ENCODE measurements at places on chromosomes 6 and 20. TPM values are rescaled to one million over a fixed set of nuclear protein-coding genes. Genes with fewer than 3 reads are reported as not detected.
A peak's percentile ranks its signal among the peaks of the same experiment; 100 is the strongest.

HEY2 gene
- total RNA-seq = 17.7 TPM

PGK2 gene
- total RNA-seq = not detected

GRCh38 chr6:30326526-30327231, at the start of gene TRIM39:
Gene TRIM39 (plus strand): TSS chr6:30326927. CDS start chr6:30329318, 2,391 bp downstream.
- DNase-seq = peak; percentile 89

- no peak for DNase-seq
These were observed 76.7 kb downstream of the RNF182 start for GRCh38 chr6:14001329-14002012.

RSPO3 gene
- not detected for total RNA-seq

MLIP gene
- total RNA-seq = not detected

HLA-DOA gene
- 23.7 TPM for total RNA-seq

DNA sequence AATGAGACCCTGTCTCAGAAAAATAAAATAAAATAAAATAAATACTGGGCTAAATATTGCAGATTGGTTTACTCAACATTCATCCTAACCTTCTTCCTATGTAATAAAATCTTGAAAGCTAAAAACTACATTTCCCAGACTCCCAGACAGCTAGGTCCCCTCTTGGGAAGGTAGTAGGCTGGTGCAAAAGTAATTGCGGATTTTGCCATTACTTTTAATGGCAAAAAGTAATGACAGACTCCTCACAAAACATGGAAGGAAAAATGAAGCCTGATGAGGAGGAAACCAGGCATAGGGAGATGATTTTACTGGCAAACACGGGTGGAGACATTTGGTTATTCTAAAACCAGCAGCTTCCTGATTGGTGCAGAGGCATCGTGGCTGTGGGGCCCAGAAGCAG, 70.6 kb upstream of the E2F3 start:
- no peak for DNase-seq

MAS1 gene
- not detected for total RNA-seq

- no peak for DNase-seq
These were observed 40.4 kb upstream of the DUSP22 start for GRCh38 chr6:251920-252319.

- no peak for DNase-seq
These were observed 54.3 kb downstream of the UBR2 start for GRCh38 chr6:42618105-42618504.

HLA-DRA gene
- 4.1 TPM for total RNA-seq

- DNase-seq = no peak
These were observed 104.4 kb upstream of the BMP2 start for GRCh38 chr20:6663104-6663503.

DNA sequence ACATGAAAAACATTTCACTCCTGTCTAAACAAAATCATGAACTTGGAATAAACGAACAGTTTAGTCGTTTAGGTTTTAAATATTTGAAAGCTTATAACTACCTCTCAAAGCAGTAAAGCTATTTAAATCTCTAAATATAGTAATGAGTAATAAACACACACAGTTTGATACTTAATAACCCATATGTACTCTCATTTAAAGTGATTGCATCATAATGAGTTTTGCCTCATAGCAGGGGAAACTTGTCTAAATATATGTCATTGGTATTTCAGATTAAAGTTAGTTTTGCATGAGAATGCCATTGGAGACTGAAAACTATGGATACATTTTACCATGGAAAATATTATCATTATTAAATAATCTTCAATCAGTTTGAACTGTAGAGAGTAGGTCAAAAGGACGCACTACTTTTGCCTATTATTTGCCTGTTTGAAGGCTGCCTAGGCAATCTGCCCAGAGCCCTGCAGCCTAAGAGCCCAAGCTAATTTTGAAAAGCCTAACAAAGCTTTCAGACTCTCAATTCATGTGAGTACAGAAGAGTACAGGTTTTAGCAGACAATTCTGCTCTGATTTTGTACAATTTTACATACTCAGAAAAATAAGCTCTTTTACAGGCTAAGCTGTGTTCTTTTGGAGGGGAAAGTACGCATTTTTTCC, 632.8 kb downstream of the HACE1 start:
- DNase-seq = no peak

DNA sequence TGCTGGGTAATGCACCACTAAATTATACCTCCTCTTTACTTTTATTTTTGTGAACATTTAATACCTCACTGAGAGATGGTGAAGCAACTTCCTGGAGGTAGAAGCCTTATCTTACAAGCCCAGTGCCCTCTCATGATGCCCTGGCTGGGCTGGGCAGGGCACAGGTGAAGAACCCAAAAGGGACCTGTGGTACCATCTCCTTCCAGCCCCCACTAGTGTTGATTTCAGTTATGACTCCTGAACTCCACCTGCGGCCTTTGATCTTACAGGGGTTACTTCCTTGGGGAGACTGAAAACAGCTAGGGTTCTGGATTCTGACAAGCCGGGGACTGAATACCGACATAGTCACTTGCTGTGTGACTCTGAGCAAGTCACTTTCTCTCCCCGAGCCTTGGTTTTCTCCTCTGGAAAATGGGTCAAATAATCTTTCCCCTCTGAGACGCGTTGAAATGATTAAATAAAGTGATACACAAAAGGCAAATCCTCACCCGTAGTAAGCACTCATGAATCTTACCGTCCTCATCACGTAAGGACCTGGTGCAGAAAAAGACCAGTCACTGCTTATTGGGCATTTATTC, 1.2 kb downstream of the SLC13A3 start:
- DNase-seq = no peak

DNA sequence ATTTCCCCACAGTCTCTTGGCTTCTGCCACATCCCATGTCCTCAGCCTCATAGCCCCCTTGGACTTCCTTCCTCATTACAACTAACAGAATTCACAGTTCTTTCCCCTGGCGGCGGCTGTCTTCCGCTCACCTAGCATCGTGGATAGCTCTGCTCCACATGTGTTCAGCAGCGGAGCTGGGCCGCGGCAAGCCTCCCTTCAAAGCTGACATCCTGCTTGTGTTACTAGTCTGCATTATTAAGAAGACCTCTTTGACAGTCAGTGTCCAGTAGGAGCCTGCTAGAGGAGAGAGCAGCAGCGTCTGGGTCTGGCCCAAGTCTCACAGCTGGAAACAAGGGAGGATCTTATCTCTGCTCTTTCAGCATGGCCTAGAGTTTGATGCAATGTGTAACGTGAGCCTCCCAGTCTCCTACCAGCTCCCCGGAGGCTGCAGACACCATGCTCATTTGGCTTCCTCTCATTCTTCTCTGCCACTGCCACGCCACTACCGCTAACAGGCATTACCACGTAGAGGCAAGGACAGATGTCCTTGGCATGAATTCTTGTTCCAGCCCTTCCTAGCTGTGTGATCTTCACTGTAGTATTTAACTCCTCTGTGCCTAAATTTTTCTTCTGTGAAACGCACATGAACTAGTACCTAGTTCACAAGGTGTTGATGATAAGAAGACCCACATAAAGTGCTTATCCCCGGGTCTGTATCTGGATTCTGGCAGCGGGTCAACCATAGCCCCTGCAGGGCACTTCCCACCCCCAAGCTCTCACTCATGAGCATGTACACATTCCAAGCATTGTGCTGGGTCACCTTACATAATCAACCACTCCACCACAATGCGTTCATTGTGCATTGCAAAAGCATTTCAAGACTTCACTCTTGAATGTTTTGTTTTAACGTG, 107.1 kb upstream of the BACH2 start:
- DNase-seq = peak; percentile 54

RBL1 gene
- total RNA-seq = 13.3 TPM

DNA sequence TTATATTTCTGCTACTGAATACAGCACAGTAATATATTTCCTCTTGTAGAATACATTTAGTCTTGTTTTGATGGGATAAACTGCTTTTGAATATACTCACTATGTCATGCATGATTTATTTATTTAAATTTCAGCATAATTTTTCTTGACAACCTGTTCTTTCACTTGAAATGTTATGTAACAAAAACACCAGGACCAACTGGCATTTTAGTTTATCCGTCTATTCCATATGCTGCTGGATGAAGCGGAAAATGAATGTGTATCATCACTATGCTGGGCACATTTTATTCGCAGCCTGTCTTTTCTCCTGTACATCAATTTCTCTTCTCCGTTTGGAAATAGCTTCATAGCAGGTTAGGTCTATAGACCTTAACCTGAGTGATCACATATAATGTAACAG, 206.8 kb upstream of the PLCB4 start:
- no peak for DNase-seq

PTCRA gene
- total RNA-seq = not detected

DNA sequence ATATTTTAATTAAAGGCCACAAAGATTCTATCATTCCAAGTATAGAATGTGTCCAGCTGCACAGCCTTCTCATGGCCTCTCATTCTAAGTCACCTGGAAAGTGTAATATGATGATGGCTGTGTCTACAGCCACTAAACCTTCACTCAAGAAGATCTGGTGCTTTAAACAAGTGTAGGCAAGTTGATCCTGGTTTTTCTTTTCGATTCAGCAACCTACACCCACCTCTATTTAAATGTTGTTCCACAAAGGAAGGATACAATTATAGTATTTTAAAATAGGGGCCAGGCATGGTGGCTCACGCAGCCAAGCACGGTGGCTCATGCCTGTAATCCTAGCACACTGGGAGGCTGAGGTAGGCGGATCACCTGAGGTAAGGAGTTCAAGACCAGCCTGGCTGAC, 25.5 kb upstream of the DST start:
- no peak for DNase-seq
